ENCODE measurements at places on chromosomes 2 and 18.

DNA sequence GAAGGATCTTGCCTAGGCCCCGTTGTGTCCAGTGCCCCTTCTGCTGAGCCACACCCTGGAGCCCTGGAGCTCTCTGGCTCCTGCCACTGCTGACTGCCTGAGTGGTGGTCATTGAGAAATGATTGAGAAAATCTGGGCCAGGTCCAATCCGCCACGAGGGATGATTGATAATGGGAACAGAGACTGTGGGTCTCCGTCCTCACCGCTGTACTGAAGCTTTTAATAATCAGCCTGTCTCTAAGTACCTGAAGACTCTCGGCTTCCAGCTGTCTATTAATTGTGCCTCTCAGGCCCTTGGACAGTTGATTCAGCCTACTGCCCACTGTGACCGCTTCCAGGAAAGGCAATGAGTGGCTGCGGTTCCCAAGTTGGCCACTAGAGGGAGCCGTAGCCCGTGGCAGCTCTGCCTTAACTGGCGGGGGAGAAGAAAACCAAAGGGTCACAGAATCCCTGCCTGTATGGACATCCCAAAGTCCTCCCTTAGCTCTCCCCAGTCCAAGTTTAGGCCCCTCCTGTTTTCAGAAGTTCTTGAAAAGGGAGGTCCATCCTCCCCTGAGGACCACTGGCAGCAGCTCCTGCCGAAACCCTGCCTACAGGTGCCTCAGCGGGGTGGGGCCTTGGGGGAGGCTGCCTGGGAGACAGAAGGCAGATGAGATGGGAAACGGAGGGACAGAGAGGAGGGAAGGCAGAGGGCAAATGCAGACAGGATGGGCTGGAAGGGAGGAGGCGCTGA lies 213.6 kb downstream of the TNS1 start:
- peak; percentile 82 for DNase-seq
- no peaks in the 10 kb centered on the region for H3K4me1 ChIP-seq
- H3K27me3 ChIP-seq = no peaks in the 10 kb centered on the region
- no peaks in the 10 kb centered on the region for H3K36me3 ChIP-seq

GRCh38 chr2:186749219-186749618 lies 55.4 kb downstream of the FAM171B start:
- no peak for DNase-seq
- peaks cover 19% of the 10 kb centered on the region for H3K36me3 ChIP-seq
- H3K27ac ChIP-seq = no peak overlapping the region

GRCh38 chr2:141611176-141611571 lies 519.6 kb downstream of the LRP1B start:
- H3K27me3 ChIP-seq = no peaks in the 10 kb centered on the region
- no peak overlapping the region for H3K27ac ChIP-seq
- H3K36me3 ChIP-seq = no peaks in the 10 kb centered on the region
- no peak overlapping the region for H3K4me3 ChIP-seq
- no peak for DNase-seq
- no peaks in the 10 kb centered on the region for H3K4me1 ChIP-seq

GRCh38 chr2:110837446-110838409 lies 105.4 kb downstream of the ACOXL start:
- H3K4me1 ChIP-seq = no peaks in the 10 kb centered on the region
- H3K36me3 ChIP-seq = no peaks in the 10 kb centered on the region
- H3K27me3 ChIP-seq = no peaks in the 10 kb centered on the region
- no peak overlapping the region for H3K4me3 ChIP-seq
- no peak overlapping the region for H3K27ac ChIP-seq

GRCh38 chr2:62036761-62037250 lies 131.3 kb downstream of the COMMD1 start:
- H3K4me3 ChIP-seq = no peak overlapping the region
- no peaks in the 10 kb centered on the region for H3K27me3 ChIP-seq
- H3K36me3 ChIP-seq = no peaks in the 10 kb centered on the region
- H3K27ac ChIP-seq = no peak overlapping the region

- peaks cover 29% of the 10 kb centered on the region for H3K27me3 ChIP-seq
- peaks cover 7% of the 10 kb centered on the region for H3K4me1 ChIP-seq
- no peak for DNase-seq
- H3K4me3 ChIP-seq = no peak overlapping the region
Measured at GRCh38 chr2:181675254-181675653, 5.1 kb downstream of the NEUROD1 start.

GRCh38 chr2:23410596-23410995 lies 25.6 kb downstream of the KLHL29 start:
- peak overlapping the region; percentile 78 for H3K27ac ChIP-seq
- DNase-seq = no peak
- no peaks in the 10 kb centered on the region for H3K4me1 ChIP-seq
- H3K36me3 ChIP-seq = no peaks in the 10 kb centered on the region
- no peaks in the 10 kb centered on the region for H3K27me3 ChIP-seq

DNA sequence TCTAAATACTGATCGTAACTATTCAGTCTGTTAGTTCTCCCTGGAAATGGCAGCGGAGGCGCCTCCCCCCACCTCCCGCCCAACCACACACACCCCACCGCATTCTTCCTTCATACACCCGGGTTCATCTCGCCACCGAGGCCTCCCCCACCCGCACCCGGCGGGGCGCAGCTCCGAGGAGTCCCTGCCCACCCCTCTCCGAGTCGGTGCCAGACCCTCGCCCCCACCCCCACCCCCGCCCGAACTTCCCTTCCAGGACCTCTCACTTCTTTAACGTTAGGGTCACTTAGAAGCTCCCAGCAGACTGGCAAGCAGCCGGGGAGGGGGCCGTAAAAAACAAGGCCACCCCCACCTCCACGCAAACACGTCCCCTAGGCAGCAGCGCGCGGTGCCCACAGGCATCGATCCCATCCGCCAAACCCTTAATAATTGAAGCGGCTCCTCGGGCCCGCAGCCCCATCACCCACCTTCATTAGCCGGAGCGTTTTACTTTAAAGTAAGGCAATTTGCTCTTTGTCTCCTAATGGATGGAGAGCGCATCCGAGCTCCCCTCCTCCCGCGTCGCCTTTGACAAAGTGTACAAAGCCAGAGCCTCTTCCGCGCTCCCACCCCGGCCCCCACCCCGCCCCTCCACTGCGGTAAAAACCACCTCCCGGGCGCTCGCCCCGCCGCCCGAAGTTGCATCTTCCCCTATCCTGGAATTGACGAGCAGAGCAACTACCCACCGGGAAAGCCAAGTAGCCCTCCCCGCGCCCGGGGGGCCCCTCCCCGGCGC lies 624 bp downstream of the ZNF516 start:
- H3K4me3 ChIP-seq = peak overlapping the region; percentile 58
- no peaks in the 10 kb centered on the region for H3K36me3 ChIP-seq
- peak overlapping the region; percentile 97 for H3K27ac ChIP-seq
- H3K27me3 ChIP-seq = no peaks in the 10 kb centered on the region
- peak; percentile 37 for DNase-seq
- no peaks in the 10 kb centered on the region for H3K4me1 ChIP-seq

DNA sequence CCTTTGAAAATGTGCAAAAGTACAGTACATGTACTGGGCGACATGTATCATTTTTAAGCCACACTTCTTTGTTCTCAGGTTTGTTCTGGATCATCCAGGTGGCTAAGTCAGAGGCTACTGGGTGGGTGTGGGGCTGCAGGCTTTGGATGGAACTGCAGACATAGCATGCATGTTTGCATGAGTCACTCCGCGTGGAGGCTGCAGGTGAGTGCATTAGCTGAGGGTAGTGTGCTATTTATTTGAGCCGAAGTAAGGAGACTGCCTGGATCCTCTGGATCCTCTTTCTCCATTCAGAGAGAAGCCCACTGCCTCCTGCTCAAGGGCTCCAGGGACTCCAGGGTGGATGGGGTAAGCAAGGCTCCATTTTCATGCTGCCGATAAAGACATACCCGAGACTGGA lies 9.4 kb upstream of the NEURL3 start:
- no peaks in the 10 kb centered on the region for H3K4me1 ChIP-seq
- H3K27me3 ChIP-seq = no peaks in the 10 kb centered on the region
- H3K4me3 ChIP-seq = no peak overlapping the region
- no peak overlapping the region for H3K27ac ChIP-seq
- no peak for DNase-seq

- H3K4me3 ChIP-seq = no peak overlapping the region
- DNase-seq = no peak
- H3K27ac ChIP-seq = no peak overlapping the region
- peaks cover 12% of the 10 kb centered on the region for H3K4me1 ChIP-seq
- peaks cover 25% of the 10 kb centered on the region for H3K27me3 ChIP-seq
Measured at GRCh38 chr2:106581328-106581727, 94.2 kb downstream of the CD8B2 start.

- H3K27ac ChIP-seq = no peak overlapping the region
- no peak for DNase-seq
- H3K4me3 ChIP-seq = no peak overlapping the region
- no peaks in the 10 kb centered on the region for H3K36me3 ChIP-seq
- no peaks in the 10 kb centered on the region for H3K27me3 ChIP-seq
- H3K4me1 ChIP-seq = no peaks in the 10 kb centered on the region
Measured at GRCh38 chr2:173654161-173654895, 299.7 kb downstream of the CDCA7 start.

- no peaks in the 10 kb centered on the region for H3K36me3 ChIP-seq
- no peak overlapping the region for H3K27ac ChIP-seq
- no peak overlapping the region for H3K4me3 ChIP-seq
- H3K4me1 ChIP-seq = no peaks in the 10 kb centered on the region
- H3K27me3 ChIP-seq = no peaks in the 10 kb centered on the region
Measured at GRCh38 chr2:24466871-24467870, 23.9 kb upstream of the NCOA1 start.

- H3K4me1 ChIP-seq = no peaks in the 10 kb centered on the region
- no peaks in the 10 kb centered on the region for H3K36me3 ChIP-seq
- H3K4me3 ChIP-seq = no peak overlapping the region
- H3K27ac ChIP-seq = peak overlapping the region; percentile 63
Measured at GRCh38 chr2:223046470-223047040, 5.4 kb upstream of the KCNE4 start.
